Thoracic aorta endothelial cell (primary cell): ENCODE measurements at places on chromosomes 1 and 21. TPM values are rescaled to one million over a fixed set of nuclear protein-coding genes. Genes with fewer than 3 reads are reported as not detected.

KPRP gene
- not detected in 2 replicates for total RNA-seq

TEX38 gene
- total RNA-seq: not detected in 2 replicates

KRTAP12-3 gene
- not detected in 2 replicates for total RNA-seq

CNIH4 gene
- 92.0 and 107 TPM in 2 replicates for total RNA-seq

PRAMEF2 gene
- not detected in 2 replicates for total RNA-seq

REN gene
- total RNA-seq: 0.07 TPM in 1 of 2 replicates, not detected in the other

DNAJC6 gene
- 3.7 and 9.3 TPM in 2 replicates for total RNA-seq

UBE2J2 gene
- 50.0 and 53.1 TPM in 2 replicates for total RNA-seq

ALDH9A1 gene
- total RNA-seq: 61.8 and 74.7 TPM in 2 replicates

SYTL1 gene
- 0.07 TPM in 1 of 2 replicates, not detected in the other for total RNA-seq

SPRR3 gene
- total RNA-seq: not detected in 2 replicates

NCMAP gene
- not detected in 2 replicates for total RNA-seq

LCE3D gene
- not detected in 2 replicates for total RNA-seq

PTGER3 gene
- 0.07 and 0.13 TPM in 2 replicates for total RNA-seq

RPS6KC1 gene
- total RNA-seq: 31.2 and 32.6 TPM in 2 replicates

FCGR2B gene
- not detected in 2 replicates for total RNA-seq

HMGCS2 gene
- not detected in 2 replicates for total RNA-seq

BGLAP gene
- total RNA-seq: 0.27 TPM in 1 of 2 replicates, not detected in the other

AMY1B gene
- not detected in 2 replicates for total RNA-seq

EPHA10 gene
- total RNA-seq: not detected in 2 replicates

LCE2C gene
- total RNA-seq: not detected in 2 replicates

FAM151A gene
- total RNA-seq: not detected in 2 replicates

RNU11 gene
- not detected in 2 replicates for total RNA-seq

SLC26A9 gene
- total RNA-seq: 0.22 TPM in 1 of 2 replicates, not detected in the other

AMY1A gene
- not detected in 2 replicates for total RNA-seq

ITLN2 gene
- total RNA-seq: 0.27 TPM in 1 of 2 replicates, not detected in the other

RGS8 gene
- total RNA-seq: not detected in 2 replicates

PHTF1 gene
- total RNA-seq: 62.2 and 72.9 TPM in 2 replicates

MYCL gene
- 2.1 and 3.0 TPM in 2 replicates for total RNA-seq

KCNA3 gene
- total RNA-seq: not detected in 2 replicates

DENND2D gene
- total RNA-seq: 0.36 and 0.53 TPM in 2 replicates

SLC19A2 gene
- 13.7 and 16.2 TPM in 2 replicates for total RNA-seq

IGSF9 gene
- 0.07 TPM in 1 of 2 replicates, not detected in the other for total RNA-seq

IL10RB gene
- 32.2 and 38.1 TPM in 2 replicates for total RNA-seq

LCE1B gene
- total RNA-seq: 0.22 TPM in 1 of 2 replicates, not detected in the other

TNFRSF25 gene
- 15.2 and 15.4 TPM in 2 replicates for total RNA-seq

OR2L3 gene
- total RNA-seq: not detected in 2 replicates

GPR25 gene
- total RNA-seq: not detected in 2 replicates

BSND gene
- not detected in 2 replicates for total RNA-seq

ABCA4 gene
- total RNA-seq: 1.4 and 2.3 TPM in 2 replicates

SLAMF1 gene
- not detected in 2 replicates for total RNA-seq

EPHA2 gene
- total RNA-seq: 111 and 117 TPM in 2 replicates

GUCA2A gene
- not detected in 2 replicates for total RNA-seq

IL20 gene
- total RNA-seq: not detected in 2 replicates

RGL1 gene
- 24.3 and 48.9 TPM in 2 replicates for total RNA-seq
